Activated CD8-positive, alpha-beta memory T cell treated with anti-CD3 and anti-CD28 coated beads for 1 hour (primary cell): ENCODE measurements at places on chromosomes 7 and 10.

GRCh38 chr7:81869670-81870069 lies 99.8 kb upstream of the HGF start:
- DNase-seq, result no peak

GRCh38 chr10:6136215-6137201 lies 47.7 kb downstream of the RBM17 start:
- no peak for DNase-seq

GRCh38 chr7:44094365-44094764 lies 9.8 kb upstream of the AEBP1 start:
- DNase-seq, result no peak

DNA sequence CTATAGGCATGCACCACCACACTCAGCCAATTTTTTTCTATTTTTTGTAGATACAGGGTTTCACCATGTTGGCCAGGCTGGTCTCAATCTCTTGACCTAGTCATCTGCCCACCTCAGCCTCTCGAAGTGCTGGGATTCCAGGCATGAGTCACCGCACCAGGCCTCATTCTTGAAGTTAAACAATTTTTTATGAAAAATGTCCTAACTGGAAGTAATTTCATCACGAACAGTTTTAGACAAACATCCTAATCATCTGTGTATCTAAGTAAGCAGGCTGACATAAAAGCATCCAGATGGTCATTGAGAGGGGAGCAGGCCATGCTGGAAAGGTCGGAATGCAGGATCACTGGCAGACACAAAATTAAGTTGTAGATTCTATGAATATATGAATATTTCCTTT lies 269.1 kb downstream of the ZMYND11 start:
- no peak for DNase-seq

DNA sequence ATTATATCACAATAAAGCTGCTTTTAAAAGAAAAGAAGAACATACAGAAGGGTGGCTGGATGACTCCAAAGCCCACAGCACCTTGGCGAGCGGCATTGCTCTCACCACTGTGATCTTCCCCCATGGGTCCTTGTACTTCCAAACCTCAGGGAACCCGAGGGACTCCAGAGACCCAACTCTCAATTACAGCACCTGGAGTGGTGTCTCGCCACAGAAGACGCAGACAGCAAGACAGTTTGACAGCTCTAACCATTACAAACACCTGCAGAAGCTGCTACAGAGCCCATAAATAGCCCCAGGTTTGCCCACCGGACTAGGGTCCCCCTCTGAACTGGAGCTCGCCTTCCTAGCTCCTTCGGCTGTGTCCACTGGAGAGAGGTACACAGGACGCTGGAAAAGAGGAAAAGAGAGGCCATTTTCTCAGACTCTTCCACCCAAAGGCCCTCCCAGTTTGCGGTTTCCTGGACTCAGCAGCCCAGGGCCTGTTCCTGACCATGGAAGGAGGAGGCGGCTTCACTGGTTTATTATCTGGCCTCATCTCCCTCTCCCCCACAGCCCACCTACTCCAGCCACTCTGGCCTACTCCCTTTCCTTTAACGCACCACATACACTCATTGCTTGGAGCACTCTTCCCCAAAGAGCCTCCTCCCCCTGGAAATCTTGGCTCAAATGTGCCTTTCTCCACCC lies 1.9 kb downstream of the PIK3AP1 start:
- no peak for DNase-seq

GRCh38 chr10:17655009-17655408 lies 11.1 kb downstream of the STAM start:
- no peak for DNase-seq

- DNase-seq, result no peak
Observed at GRCh38 chr7:40483630-40484029, 348.8 kb downstream of the SUGCT start.

DNA sequence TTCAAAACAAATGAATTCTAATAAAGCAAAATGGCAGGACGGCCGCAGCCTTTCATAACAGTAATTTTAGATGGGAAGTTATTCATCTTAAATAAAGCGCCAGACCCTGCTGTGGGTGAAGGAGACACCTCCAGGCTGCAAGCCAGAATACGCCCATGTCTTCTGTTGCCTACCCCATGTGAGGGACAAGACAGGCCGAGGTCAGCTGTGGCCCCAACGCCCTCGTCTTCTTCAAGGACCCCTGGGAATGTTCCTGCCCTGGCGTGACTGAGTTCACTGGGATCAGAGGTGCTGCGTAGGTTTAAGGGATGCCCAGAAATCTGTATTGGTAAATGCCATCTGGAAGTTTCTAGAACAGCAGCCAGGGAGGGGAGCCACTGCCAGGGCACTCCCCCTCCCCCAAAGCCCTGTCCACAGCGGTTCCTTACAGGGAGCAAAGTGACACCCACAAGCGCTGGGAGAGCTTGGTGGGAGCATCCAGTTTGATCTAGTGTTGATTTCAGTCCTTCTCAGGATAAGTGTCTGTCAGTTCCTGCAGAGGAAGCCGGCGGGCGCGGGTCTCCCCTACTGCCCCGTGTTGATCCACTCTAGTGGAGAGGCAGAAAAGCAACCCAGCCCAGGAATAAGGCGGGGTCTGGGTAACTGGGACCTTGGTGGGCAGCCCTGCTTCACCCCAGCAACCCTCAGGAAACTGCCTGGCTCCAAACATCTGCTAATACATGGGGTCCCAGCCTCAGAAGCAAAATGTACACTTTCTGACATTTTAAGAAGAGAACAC lies 20.6 kb downstream of the PAPOLB start:
- no peak for DNase-seq

DNA sequence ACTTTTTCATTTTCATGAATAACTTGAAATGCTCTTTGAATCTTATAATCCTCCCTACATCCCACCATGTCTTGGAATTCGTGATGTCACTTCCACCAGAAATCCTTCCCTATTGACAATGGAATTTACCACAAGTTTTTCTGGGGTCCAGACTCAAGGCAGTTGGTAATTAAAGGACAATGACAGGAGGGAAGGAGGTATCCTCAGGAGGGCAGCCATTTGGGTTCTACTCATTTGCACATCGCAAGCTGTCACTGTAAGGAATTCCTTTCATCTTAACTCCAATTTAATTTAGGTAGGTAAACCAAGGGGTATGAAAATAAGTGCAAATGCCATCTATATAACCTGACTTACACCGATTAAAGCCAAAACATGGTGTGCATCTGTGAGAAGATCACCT lies 21.9 kb downstream of the LRRC17 start:
- DNase-seq, result no peak

DNA sequence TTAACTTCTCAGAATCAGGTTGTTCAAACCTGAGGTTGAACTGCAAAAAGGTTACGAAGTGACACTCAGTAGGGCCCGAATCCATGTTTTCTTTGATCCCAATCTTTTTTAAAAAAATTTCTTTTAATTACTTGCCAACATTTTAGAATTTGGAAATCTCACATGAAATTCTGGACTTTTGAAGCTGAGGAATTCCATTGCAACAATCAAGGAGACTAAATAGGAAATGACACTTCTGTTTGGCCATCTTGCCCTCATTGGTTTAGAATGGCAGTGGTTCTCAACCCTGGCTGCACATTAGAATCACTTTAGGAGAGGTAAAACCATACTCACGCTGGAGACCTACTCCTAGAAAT lies 471 bp upstream of the TOMM7 start:
- no peak for DNase-seq

GRCh38 chr10:130969700-130970099 lies 341.8 kb downstream of the TCERG1L start:
- no peak for DNase-seq

DNA sequence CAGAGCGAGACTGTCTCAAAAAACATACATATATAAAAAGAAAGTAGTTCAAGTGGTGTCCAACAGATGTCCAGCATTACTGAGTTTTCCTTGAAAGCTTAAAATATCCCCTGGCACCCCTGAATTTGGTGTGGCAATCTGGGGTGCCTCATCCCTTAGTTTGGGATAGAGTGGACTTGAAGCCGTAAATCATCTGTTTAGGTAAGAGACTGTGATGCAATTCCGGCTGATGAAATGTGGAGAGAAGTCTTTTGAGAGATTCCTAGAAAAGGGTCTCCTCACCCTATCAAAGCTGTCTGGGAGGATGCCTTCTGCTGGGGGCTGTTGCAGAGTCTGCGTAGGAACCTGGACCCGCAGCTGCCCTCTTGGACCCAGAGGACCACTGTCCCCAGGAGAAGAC lies 408.0 kb downstream of the RPS24 start:
- DNase-seq, result no peak

DNA sequence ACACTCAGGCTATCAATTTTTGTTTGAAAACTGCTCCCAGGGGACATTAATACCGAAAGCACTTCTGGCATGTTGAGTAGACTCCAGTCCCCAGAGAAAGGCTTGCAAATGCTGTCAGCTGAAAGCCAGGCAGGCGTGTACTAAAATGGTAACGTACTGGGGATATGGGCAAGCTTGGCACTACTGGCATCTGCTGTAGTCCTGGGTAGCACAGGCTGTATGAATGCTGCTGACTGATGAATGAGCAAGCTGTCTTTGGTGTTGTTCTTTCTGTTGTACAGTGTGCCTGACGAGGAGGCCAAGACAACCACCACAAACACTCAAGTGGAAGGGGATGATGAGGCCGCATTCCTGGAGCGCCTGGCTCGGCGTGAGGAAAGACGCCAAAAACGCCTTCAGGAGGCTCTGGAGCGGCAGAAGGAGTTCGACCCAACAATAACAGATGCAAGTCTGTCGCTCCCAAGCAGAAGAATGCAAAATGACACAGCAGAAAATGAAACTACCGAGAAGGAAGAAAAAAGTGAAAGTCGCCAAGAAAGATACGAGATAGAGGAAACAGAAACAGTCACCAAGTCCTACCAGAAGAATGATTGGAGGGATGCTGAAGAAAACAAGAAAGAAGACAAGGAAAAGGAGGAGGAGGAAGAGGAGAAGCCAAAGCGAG lies 53.5 kb upstream of the AGBL3 start:
- no peak for DNase-seq

DNA sequence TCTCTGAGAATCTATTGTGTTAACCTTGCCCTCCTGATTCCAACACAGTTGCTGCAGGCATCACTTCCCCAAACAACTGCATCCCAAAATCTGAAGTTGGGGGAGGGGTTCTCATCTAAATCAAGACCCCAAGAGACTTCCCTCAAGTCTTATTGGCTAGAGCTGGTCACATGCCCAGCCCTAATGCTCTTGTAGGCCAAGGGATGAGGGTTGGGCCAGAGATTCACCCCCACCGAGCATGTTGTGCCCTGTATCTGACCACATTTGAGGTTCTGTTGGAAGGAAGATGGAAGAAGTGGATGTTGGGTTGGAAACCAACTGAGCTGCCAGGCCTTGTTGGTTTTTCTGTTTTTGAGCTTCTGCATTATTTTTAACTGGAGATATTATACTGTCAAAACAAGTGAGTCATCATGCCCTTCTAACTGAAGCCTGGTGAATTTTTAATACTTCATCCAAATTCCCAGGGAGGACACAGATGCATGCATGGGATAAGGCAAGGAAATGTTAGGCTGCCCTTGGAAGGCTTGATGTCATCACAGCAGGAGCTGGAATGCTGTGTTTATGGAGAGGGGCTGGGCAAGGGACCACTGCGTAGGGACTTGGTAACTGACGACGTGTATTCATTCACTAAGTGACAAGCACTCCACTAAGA lies 68.6 kb upstream of the CACUL1 start:
- no peak for DNase-seq

DNA sequence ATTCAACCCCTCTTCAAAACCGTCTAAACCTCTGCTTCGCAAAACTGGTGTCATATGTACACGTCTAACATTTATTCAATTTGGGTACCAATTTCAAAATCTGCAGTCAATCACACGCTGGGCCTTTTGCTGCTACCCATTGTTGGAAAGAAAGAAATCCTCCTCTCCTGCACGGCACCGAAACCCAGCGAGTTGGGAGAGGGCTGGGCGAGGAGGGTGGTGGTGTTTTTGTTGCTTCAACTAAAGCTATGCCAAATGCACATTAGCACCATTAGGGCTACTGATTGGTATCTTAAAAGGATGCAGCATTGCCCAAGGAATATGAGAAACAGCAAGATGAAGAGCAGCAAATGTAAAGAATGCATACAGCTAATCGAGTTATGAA lies 7.8 kb downstream of the EBF3 start:
- DNase-seq, result no peak

GRCh38 chr7:151238190-151238810 lies 6.0 kb downstream of the CHPF2 start:
- no peak for DNase-seq

DNA sequence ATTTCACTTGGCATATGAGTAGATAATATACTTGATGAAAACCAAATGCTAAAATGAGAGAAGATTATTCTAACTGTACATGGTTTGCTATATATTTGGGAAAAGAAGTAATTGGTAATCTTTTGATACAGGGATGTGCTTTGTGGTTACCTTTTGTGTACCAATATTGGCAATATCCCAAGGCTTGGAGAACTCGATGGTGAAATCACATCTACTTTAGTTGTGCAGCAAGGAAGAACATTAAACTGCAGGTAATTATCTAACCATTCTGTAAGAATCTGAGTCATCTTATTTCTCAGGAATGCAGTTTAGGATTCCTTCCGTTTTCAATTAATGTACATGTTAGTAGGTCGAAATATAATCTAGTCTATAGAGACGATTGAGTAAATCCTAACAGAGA lies 64.1 kb downstream of the SRI start:
- DNase-seq, result no peak

GRCh38 chr7:8390262-8390626 lies 43.2 kb upstream of the NXPH1 start:
- no peak for DNase-seq

DNA sequence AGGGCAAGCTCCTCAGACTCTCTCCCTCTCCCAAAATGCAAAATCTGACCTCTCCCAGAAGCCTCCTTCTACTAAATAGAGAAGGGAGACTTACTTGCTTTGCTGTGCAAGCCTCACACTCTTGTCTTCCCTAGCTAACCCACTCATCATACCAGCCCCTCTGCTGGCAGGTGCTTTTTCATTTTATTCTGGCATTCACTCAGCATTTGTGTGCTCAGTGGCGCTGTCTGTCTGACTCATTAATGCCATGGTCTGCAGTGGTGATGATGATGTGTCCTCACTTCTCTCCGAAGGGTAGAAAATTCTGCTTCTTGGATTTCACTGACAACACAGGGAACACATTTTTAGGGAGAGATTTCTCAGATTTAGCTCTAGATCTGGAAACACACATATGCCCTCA lies 22.0 kb upstream of the BTRC start:
- DNase-seq, result no peak

- DNase-seq, result no peak
Observed at GRCh38 chr7:158760936-158761335, 56.3 kb upstream of the NCAPG2 start.

GRCh38 chr7:122310119-122311021 lies 5.8 kb upstream of the FEZF1 start:
- DNase-seq, result no peak

- no peak for DNase-seq
Observed at GRCh38 chr10:46229144-46229563, 57.6 kb upstream of the ANTXRL start.
